A549 treated with AZD2906 at 1 μM for 4 hours (cell line): ENCODE measurements at places on chromosomes 4 and X. TPM values are rescaled to one million over a fixed set of nuclear protein-coding genes. Genes with fewer than 3 reads are reported as not detected.

The SH2D1A gene
- total RNA-seq = not detected in 5 replicates

The SPIN3 gene
- 5.1 to 6.3 TPM (median 5.8 TPM) in 5 replicates for total RNA-seq

The PDLIM3 gene
- total RNA-seq = 0.10 to 0.26 TPM (median 0.16 TPM) in 5 replicates

The GPRIN3 gene
- 1.1 to 1.9 TPM (median 1.7 TPM) in 5 replicates for total RNA-seq

The CD99 gene
- 324 to 354 TPM (median 345 TPM) in 5 replicates for total RNA-seq

The MAGEB1 gene
- total RNA-seq = not detected in 5 replicates

The F8A3 gene
- 0.56 to 1.3 TPM (median 1.0 TPM) in 5 replicates for total RNA-seq

The SPANXN4 gene
- not detected in 5 replicates for total RNA-seq

The TCEAL1 gene
- total RNA-seq = 34.1 to 45.4 TPM (median 38.3 TPM) in 5 replicates

The UGT2B15 gene
- 0.03 to 0.07 TPM (median 0.03 TPM) in 3 of 5 replicates, not detected in the others for total RNA-seq

The TEX13B gene
- not detected in 5 replicates for total RNA-seq

The MAGEA9 gene
- total RNA-seq = not detected in 5 replicates

The RTL9 gene
- total RNA-seq = 0.05 to 0.16 TPM (median 0.11 TPM) in 5 replicates

The TMEM185A gene
- total RNA-seq = 24.7 to 29.3 TPM (median 28.6 TPM) in 5 replicates

The DCAF12L2 gene
- 0.06 to 0.10 TPM (median 0.08 TPM) in 5 replicates for total RNA-seq

The LONRF3 gene
- 2.6 to 3.3 TPM (median 3.1 TPM) in 5 replicates for total RNA-seq

The STBD1 gene
- 10.8 to 13.4 TPM (median 12.3 TPM) in 5 replicates for total RNA-seq

The ETNPPL gene
- 0.05 to 0.07 TPM in 2 of 5 replicates, not detected in the others for total RNA-seq

The MID1IP1 gene
- 25.9 to 35.6 TPM (median 33.5 TPM) in 5 replicates for total RNA-seq

The SLC7A11 gene
- 16.1 to 20.9 TPM (median 16.8 TPM) in 5 replicates for total RNA-seq

The HTRA3 gene
- 14.8 to 20.8 TPM (median 20.2 TPM) in 5 replicates for total RNA-seq

The F11 gene
- not detected in 5 replicates for total RNA-seq

The USP17L18 gene
- total RNA-seq = not detected in 5 replicates

The GCNA gene
- total RNA-seq = 1.6 to 1.9 TPM (median 1.7 TPM) in 5 replicates

The VEGFC gene
- 7.8 to 9.5 TPM (median 8.1 TPM) in 5 replicates for total RNA-seq

The DCAF8L1 gene
- not detected in 5 replicates for total RNA-seq

The GYPA gene
- not detected in 5 replicates for total RNA-seq

The ATG4A gene
- total RNA-seq = 6.7 to 9.1 TPM (median 7.8 TPM) in 5 replicates

The CHST7 gene
- 29.1 to 48.8 TPM (median 44.8 TPM) in 5 replicates for total RNA-seq

The RAB41 gene
- not detected in 5 replicates for total RNA-seq

The PRSS12 gene
- 0.19 to 0.31 TPM (median 0.27 TPM) in 5 replicates for total RNA-seq

The ATP8A1 gene
- 0.01 to 0.12 TPM (median 0.05 TPM) in 5 replicates for total RNA-seq

The IGFBP7 gene
- 217 to 341 TPM (median 261 TPM) in 5 replicates for total RNA-seq

The SSX3 gene
- not detected in 5 replicates for total RNA-seq

The CITED1 gene
- 1.1 to 2.6 TPM (median 1.8 TPM) in 5 replicates for total RNA-seq
